Nephron progenitor cell (in vitro differentiated cells): ENCODE measurements at places on chromosomes 13 and 19.
A peak's percentile ranks its signal among the peaks of the same experiment; 100 is the strongest.

DNA sequence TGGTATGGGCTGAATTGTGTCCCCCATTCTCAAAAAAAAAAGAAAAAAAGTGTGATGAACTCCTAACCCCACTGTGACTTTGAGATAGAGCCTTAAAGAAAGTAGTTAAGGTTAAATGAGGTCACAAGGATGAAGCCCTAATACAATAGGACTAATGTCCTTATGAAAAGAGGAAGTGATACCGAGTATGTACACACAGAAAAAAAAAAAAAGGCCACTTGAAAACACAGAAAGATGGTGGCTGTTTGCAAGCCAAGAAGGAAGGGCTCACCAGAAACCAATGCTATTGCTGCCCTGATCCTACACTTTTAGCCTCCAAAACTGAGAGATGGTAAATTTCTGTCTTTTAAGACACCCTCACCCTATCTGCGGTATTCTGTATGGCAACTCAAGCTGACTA, 955.6 kb downstream of the PCDH17 start:
- H3K4me1 ChIP-seq, result peaks cover 7% of the 10 kb centered on the region
- DNase-seq, result no peak
- H3K4me3 ChIP-seq, result no peak overlapping the region
- H3K27ac ChIP-seq, result no peak overlapping the region
- H3K27me3 ChIP-seq, result peaks cover 3% of the 10 kb centered on the region
- no peaks in the 10 kb centered on the region for H3K36me3 ChIP-seq

- no peak overlapping the region for H3K27ac ChIP-seq
- H3K36me3 ChIP-seq, result no peaks in the 10 kb centered on the region
- H3K4me3 ChIP-seq, result no peak overlapping the region
- peaks cover 4% of the 10 kb centered on the region for H3K4me1 ChIP-seq
Measured at GRCh38 chr13:61362522-61362921, 53.1 kb downstream of the PCDH20 start.

- H3K27me3 ChIP-seq, result peaks cover 6% of the 10 kb centered on the region
- H3K4me1 ChIP-seq, result peaks cover 30% of the 10 kb centered on the region
- H3K4me3 ChIP-seq, result no peak overlapping the region
- H3K27ac ChIP-seq, result no peak overlapping the region
Measured at GRCh38 chr13:41065078-41065477, 3.8 kb downstream of the WBP4 start.

DNA sequence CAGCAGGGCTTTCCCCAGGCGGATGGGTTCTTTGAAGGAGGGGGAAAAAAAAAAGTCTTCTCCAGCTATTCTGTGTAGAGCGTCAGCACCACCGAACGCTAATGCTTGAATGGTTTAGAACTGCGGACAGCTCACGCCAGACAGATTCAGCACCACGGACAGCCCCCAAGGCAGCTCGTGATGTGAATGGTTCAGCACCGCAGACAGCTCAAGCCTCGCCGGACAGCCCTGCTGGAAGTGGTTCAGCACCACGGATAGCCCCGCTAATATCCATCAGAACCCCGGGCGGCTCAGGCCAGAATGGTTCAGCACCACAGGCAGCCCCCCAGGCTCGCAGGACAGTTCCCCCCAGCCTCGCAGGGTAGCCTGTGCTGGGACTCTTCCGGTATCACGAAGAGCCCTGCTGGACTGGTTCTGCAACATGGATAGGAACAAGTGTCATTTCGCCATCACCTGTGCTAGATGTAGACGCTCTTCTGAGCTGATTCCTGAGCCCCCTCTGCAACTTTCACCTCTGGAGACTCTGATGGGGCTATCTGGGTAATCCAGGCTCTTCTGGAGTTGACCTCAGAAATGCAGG, 4.9 kb upstream of the SMIM17 start:
- H3K4me3 ChIP-seq, result no peak overlapping the region
- no peaks in the 10 kb centered on the region for H3K4me1 ChIP-seq
- H3K36me3 ChIP-seq, result peaks cover 19% of the 10 kb centered on the region

GRCh38 chr13:28538932-28539331, 44.0 kb upstream of the FLT1 start:
- peaks cover 26% of the 10 kb centered on the region for H3K27me3 ChIP-seq
- no peak overlapping the region for H3K27ac ChIP-seq
- DNase-seq, result no peak
- H3K36me3 ChIP-seq, result no peaks in the 10 kb centered on the region

- H3K4me3 ChIP-seq, result no peak overlapping the region
- H3K4me1 ChIP-seq, result peaks cover 50% of the 10 kb centered on the region
- H3K27ac ChIP-seq, result no peak overlapping the region
- DNase-seq, result no peak
Measured at GRCh38 chr19:35344511-35345031, 3.1 kb upstream of the FFAR1 start.

GRCh38 chr19:4174213-4174894, 8.0 kb downstream of the SIRT6 start:
- no peak for DNase-seq
- no peaks in the 10 kb centered on the region for H3K4me1 ChIP-seq
- H3K27ac ChIP-seq, result no peak overlapping the region

GRCh38 chr19:40717880-40718773, 1.2 kb downstream of the ITPKC start:
- H3K4me3 ChIP-seq, result peak overlapping the region; percentile 90
- no peaks in the 10 kb centered on the region for H3K27me3 ChIP-seq
- no peak for DNase-seq
- H3K27ac ChIP-seq, result peak overlapping the region; percentile 29
- peaks cover 73% of the 10 kb centered on the region for H3K4me1 ChIP-seq

DNA sequence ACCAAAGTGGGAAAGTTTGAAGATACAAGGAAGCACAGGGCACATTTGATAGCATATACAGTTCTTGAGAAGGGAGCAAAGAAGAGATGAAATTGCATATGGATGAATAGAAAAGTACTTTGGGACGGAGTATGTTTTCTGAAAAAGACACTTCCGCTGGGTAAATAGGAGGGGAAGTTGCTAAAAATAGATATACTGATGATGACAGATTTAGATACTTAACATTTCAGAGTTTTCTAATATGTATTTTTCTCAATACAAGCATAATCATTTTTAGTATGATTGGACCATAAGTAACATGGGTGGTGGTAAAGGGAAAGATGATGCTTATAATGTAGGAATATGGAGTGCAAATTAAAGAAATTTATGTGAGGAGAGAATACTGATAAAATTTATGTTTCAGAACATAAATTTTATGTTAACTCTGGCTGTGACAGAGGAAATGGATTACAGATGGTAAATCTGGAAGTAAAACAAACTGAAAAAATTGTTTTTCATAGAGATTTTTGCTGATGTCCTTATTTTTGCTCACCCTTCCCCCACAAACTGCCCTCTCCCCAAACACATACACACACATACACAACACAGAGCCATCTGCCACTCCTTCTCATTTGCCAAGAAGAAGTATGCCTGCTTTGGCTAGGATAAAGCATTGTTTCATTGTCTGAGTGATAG, 583.9 kb upstream of the MIR17HG start:
- no peaks in the 10 kb centered on the region for H3K4me1 ChIP-seq
- peaks cover 6% of the 10 kb centered on the region for H3K27me3 ChIP-seq
- H3K27ac ChIP-seq, result no peak overlapping the region
- H3K36me3 ChIP-seq, result no peaks in the 10 kb centered on the region

GRCh38 chr19:16581145-16581970, 9.1 kb upstream of the SLC35E1 start:
- peaks cover 57% of the 10 kb centered on the region for H3K4me1 ChIP-seq
- DNase-seq, result no peak
